ENCODE measurements at places on chromosomes 1 and 21.

GRCh38 chr1:94953746-94954145, 26.8 kb upstream of the CNN3 start:
- DNase-seq, result no peak

- no peak for DNase-seq
Observed at GRCh38 chr1:200243042-200243437, 166.8 kb downstream of the ZNF281 start.

GRCh38 chr1:116318897-116319296, 54.1 kb upstream of the ATP1A1 start:
- no peak for DNase-seq

GRCh38 chr1:164804366-164804765, 245.4 kb downstream of the PBX1 start:
- DNase-seq, result no peak

GRCh38 chr1:170240409-170240808, 94.7 kb downstream of the NTMT2 start:
- DNase-seq, result no peak

DNA sequence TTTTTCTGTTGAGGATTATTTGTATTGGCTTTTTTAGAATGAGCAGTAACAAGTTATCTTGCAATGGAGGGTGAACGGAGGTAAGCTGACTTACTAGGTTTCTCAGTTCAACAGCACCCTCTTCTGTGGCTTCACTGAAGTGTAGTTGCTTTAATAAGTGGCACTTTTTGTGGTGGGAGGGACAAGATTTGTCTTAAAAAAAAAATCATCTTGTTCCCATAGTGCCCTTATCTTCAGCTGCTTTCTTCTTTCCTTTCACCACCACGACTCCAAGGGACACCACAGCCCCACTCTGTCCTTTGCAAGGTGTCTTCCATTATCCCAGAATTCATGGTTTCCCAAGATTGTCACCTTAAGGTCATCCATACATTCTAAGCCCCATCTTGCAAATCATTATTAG, 92.9 kb downstream of the PIGK start:
- no peak for DNase-seq

DNA sequence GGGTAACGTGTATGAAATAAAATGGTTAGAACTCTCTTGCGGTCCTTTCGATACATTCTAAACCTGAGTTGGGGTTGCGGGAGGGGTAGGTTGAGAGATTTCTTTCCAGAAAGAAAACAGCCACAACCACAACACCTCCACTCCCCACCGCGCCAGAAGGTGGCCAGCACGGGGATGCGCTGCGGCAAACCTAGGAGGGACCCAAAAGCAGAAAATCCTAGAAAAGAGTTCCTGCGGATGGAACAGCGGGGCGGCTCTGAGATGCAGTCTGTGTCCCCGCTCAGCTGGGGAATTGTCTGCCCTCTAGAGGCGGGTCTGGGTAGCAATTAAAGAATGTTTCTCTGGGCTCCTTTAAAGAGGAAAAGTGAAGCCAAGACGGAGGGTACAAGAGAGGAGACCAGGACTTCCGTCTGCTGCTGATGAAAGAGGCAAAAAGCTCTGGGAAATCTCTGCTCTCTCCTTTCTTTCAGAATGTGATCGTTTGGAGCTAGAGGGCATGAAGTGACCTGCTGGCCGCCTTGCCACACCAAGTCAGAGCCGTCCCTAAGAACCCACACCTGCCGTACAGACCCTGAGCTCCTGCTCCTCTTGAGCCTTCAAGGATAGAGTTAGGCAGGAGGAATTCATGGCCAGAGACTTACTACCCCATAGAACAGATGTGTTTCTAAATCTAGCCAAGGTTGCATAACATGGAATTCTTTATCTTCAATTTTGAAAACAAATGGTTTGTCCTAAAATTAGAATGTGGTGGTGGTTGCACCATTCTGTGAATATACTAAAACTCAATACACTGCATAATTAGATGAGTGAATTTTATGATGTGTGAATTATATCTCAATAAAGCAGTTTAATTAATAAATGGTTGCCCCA, 46.5 kb upstream of the COA6 start:
- DNase-seq, result peak; percentile 71

DNA sequence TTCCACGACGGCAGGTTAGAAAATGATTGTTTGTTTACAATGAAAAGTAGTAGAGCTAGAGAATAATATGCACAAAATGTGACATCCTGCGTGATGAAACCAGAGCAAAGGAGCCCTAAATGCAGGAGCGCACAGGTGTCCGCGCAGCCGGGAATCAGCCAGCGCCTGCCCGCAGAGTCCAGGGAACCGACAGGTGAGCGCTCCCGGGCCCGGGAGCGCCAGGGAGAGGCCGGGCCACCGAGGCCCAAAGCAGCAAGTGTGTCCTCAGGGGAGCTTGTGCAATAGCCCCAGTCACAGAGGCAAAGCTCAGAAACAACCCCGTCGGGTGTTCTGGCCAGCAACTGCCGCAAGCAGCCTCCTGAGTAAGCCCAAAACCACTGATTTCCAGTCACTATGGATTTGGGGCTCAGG, 789 bp upstream of the GALE start:
- DNase-seq, result no peak

- DNase-seq, result no peak
Observed at GRCh38 chr21:37061926-37062592, 10.8 kb downstream of the PIGP start.

GRCh38 chr1:24157918-24158481, 15.1 kb upstream of the IL22RA1 start:
- no peak for DNase-seq

GRCh38 chr1:27804791-27805190, 25.8 kb upstream of the PPP1R8 start:
- no peak for DNase-seq

DNA sequence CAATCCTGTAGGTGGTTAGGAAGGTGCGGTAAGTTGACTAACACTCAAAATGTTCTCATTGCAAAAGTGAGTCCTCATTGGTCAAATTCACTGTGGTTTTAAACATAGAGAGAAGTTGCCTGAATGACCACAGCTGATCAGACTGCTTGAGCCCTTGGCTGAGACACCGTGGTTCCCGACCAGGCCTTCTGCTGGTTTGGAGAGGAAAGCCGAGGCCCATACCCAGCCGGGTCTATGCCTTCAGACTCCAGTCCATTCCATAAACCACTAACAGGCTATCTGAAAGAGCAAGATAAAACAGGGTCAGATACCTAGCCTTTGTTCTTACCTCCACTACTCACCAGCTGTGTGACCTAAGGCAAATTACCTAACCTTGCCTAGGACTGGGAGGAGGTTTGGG, 133.9 kb downstream of the LMX1A start:
- DNase-seq, result no peak

DNA sequence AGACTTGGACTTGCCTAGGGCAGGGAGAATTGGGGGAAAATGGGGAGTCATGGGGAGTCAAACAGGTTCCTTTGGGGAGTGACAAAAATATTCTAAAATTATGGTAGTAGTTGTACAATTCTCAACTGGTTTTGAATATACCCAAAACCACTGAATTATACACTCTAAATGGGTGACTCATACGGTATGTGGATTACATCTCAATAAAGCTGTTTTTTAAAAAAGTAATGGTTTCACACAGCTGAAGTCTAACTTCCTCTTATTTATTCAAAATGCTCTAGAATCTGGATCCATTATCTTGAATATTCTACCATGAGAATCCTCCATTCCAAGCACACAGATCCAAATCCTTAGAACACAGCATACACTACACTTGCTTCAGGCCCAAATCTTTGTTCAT, 11.1 kb downstream of the EIF4G3 start:
- no peak for DNase-seq

- no peak for DNase-seq
Observed at GRCh38 chr1:49307457-49307856, 530.8 kb upstream of the BEND5 start.

Data from activated CD4-positive, alpha-beta T cell treated with anti-CD3 and anti-CD28 coated beads, Interleukin-2, amount 50 U/mL, for 4 hours (primary cell).